ENCODE measurements at places on chromosomes 4 and X. TPM values are rescaled to one million over a fixed set of nuclear protein-coding genes. Genes with fewer than 3 reads are reported as not detected.

The PABPC1L2A gene
- total RNA-seq, result not detected

The USP17L10 gene
- total RNA-seq, result not detected

The SH2D1A gene
- 5.4 TPM for total RNA-seq

The TNIP3 gene
- 2.2 TPM for total RNA-seq

The PDZD4 gene
- 20.0 TPM for total RNA-seq

The CT45A1 gene
- total RNA-seq, result not detected

DNA sequence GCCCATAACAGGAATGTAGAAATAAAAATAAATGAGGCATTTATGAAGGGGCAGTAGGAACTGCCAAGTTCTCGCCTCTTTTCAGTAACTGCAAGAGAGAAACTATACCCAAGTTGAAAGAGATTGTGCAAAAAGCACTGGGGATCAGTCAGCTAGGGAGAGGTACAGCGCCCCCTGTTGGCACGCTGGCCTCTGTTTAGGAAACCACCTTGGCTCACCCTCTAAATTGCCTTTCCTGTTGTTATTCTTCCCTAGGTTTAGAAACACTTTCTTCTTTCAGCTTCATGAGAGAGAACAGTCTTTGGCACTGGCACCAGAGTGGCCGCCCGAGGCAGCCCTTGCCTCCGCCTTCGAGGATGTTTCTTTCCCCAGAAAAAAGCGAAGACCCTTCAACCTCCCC lies 348.5 kb downstream of the MID1IP1 start:
- DNase-seq, result no peak
- H3K4me3 ChIP-seq, result no peak overlapping the region
- H3K4me1 ChIP-seq, result no peaks in the 10 kb centered on the region
- no peaks in the 10 kb centered on the region for H3K27me3 ChIP-seq
- H3K27ac ChIP-seq, result no peak overlapping the region

DNA sequence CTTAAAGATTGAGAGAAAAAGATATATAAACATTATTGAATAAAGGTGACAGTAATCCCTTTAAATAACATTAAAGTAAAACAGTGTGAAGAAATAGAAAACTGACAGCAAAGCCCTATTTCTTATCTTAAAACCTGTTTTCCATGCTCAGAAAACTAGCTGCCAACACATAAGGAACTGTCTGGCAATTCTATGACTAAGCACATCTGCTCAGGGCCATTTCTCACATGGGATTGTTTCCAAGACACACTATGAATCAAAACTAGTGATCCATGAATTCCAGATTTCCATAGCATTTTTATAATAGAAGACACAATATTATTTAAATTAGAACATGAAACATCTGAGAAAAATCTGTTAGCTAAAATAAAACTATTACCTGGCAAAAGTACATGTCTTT lies 113.4 kb downstream of the SCLT1 start:
- no peaks in the 10 kb centered on the region for H3K36me3 ChIP-seq
- no peak overlapping the region for H3K4me3 ChIP-seq
- H3K4me1 ChIP-seq, result no peaks in the 10 kb centered on the region
- H3K27ac ChIP-seq, result no peak overlapping the region

- no peaks in the 10 kb centered on the region for H3K27me3 ChIP-seq
- DNase-seq, result no peak
- H3K4me1 ChIP-seq, result no peaks in the 10 kb centered on the region
- H3K36me3 ChIP-seq, result no peaks in the 10 kb centered on the region
- H3K27ac ChIP-seq, result no peak overlapping the region
- H3K4me3 ChIP-seq, result no peak overlapping the region
These were observed 187.7 kb upstream of the MAGEB2 start for GRCh38 chrX:30027636-30028035.

GRCh38 chr4:35520059-35520458 lies 724.3 kb downstream of the ARAP2 start:
- H3K4me1 ChIP-seq, result no peaks in the 10 kb centered on the region
- H3K36me3 ChIP-seq, result no peaks in the 10 kb centered on the region
- no peaks in the 10 kb centered on the region for H3K27me3 ChIP-seq

GRCh38 chr4:60134099-60134498 lies 1066.0 kb upstream of the ADGRL3 start:
- H3K27me3 ChIP-seq, result no peaks in the 10 kb centered on the region
- no peak overlapping the region for H3K27ac ChIP-seq
- H3K4me3 ChIP-seq, result no peak overlapping the region
- H3K4me1 ChIP-seq, result no peaks in the 10 kb centered on the region
- H3K36me3 ChIP-seq, result no peaks in the 10 kb centered on the region

DNA sequence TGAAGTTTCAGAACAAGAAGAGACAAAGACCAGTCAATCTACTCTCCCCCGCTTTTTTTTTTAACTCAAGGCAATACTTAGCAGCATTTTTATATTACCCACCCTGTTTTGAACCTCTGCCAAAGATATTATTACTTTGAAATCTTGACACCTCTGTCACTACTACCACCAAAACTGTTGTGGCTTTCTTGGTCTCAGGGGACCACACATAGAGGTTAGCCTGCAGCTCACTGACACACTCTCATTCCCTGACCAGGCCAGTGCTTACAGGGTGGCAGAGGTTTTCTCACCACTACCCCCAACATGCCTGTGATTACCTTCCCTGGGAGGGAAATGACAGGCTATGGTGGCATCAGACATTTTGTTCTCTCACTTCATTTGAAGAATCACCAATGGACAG lies 137.4 kb upstream of the STIM2 start:
- H3K27me3 ChIP-seq, result no peaks in the 10 kb centered on the region
- no peak overlapping the region for H3K27ac ChIP-seq
- H3K4me1 ChIP-seq, result no peaks in the 10 kb centered on the region
- no peak for DNase-seq
- H3K4me3 ChIP-seq, result no peak overlapping the region

- H3K27me3 ChIP-seq, result no peaks in the 10 kb centered on the region
- H3K4me3 ChIP-seq, result no peak overlapping the region
- H3K4me1 ChIP-seq, result peaks cover 20% of the 10 kb centered on the region
These were observed 59.5 kb downstream of the LIMCH1 start for GRCh38 chr4:41597494-41597893.

- H3K36me3 ChIP-seq, result no peaks in the 10 kb centered on the region
- DNase-seq, result no peak
These were observed 362.5 kb upstream of the TRAM1L1 start for GRCh38 chr4:117447925-117448324.

DNA sequence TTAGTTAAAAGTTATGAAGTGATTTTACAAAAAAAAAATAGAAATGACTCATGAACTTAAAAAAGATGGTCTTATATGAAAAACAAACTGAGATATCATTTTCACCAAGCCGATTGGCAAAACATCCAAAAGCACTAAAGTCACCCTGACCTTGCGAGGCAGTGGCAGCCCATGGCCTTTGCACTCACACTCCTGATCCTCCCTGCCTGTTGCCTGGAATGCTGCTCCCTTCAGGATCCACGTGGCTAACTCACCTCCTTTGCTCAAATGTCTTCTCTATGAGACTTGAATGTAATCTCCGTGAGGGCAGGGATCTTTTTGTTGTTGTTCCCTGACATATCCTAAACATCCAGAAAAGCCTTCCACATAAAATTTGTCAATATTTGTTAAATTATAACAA lies 106.4 kb downstream of the RAPGEF2 start:
- H3K4me1 ChIP-seq, result peaks cover 39% of the 10 kb centered on the region
- H3K4me3 ChIP-seq, result no peak overlapping the region
- no peak for DNase-seq
- no peak overlapping the region for H3K27ac ChIP-seq

DNA sequence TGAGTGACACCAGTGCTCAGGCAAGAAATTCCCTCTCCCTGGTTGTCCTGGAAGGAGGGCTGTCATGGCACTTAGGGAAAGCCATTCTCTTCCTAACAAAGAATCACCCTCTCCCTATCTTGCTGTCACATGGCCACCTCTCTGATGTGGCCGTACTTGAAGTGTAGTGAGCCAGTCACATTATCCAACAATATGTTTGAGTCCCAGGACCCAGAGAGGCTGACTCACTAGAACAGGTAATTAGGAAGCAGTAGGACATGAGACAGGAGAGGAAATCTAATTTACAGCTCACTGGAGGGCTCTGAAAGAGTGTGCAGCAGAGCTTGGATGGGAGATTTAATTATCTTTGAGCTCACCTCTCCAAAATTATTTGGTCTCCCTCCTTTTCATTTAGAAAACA lies 299.1 kb downstream of the ARHGAP24 start:
- H3K4me1 ChIP-seq, result peaks cover 6% of the 10 kb centered on the region
- H3K27me3 ChIP-seq, result no peaks in the 10 kb centered on the region
- H3K36me3 ChIP-seq, result no peaks in the 10 kb centered on the region
- no peak overlapping the region for H3K27ac ChIP-seq
- no peak for DNase-seq
- H3K4me3 ChIP-seq, result no peak overlapping the region

- H3K27me3 ChIP-seq, result no peaks in the 10 kb centered on the region
- no peak overlapping the region for H3K4me3 ChIP-seq
- H3K27ac ChIP-seq, result no peak overlapping the region
- no peak for DNase-seq
These were observed 367.1 kb downstream of the PACRGL start for GRCh38 chr4:21067351-21067750.

DNA sequence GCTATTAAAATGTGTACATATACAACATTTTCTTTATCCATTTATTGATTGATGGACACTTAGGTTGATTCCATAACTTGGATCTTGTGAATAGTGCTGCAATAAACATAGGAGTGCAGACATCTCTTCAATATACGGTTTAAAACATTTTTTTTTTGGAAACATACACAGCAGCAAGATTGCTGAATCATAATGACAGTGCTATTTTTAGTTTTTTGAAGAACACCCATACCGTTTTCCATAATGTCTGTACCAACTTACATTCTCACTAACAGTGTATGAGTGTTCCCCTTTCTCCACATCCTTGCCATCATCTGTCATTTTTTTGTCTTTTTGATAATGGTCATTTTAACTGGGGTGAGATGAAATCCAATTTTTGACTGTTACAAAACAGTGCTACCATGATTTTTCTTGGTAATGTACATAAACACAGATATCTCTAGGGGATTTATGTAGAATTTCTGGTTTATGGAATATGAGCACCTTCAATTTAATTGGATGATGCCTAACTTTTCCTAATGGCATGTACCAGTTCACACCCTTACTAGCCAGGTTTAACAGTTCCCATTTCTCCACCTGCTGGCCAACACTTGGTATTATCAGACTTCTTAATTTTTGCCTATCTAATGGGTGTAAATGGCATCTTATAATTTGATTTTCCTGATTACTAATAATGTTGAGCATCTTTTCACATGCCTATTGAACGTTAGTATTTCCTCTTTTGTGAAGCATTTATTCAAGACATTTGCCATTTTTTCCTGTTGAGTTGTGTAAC lies 21.0 kb upstream of the TMSB15B start:
- H3K4me3 ChIP-seq, result no peak overlapping the region
- no peak for DNase-seq
- H3K27me3 ChIP-seq, result peaks cover 11% of the 10 kb centered on the region
- no peaks in the 10 kb centered on the region for H3K36me3 ChIP-seq
- no peak overlapping the region for H3K27ac ChIP-seq

GRCh38 chr4:73821325-73821724 lies 15.2 kb upstream of the CXCL6 start:
- H3K4me1 ChIP-seq, result no peaks in the 10 kb centered on the region
- H3K27ac ChIP-seq, result no peak overlapping the region
- no peaks in the 10 kb centered on the region for H3K27me3 ChIP-seq
- DNase-seq, result no peak
- H3K36me3 ChIP-seq, result no peaks in the 10 kb centered on the region
- no peak overlapping the region for H3K4me3 ChIP-seq

DNA sequence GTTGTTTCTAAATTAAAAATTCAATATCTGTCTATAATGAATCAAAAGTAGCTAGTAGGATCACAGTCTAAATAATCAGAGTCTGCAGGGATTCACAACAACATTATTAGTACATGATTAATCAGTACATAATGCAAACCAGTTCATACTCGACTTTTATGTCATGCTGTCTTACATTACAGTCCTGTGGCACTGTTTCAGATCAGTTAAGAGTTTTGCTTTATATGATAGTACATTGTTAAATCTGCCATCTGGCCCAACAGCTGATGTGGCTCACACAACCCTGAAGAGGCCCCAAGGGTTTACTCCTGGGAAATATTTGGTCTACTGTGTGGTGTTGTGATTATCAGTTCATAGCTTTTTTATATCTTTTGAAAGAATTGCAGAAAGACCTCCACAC lies 247.1 kb upstream of the ETNPPL start:
- DNase-seq, result no peak
- H3K4me1 ChIP-seq, result no peaks in the 10 kb centered on the region
- H3K27ac ChIP-seq, result no peak overlapping the region
- no peaks in the 10 kb centered on the region for H3K27me3 ChIP-seq

- no peaks in the 10 kb centered on the region for H3K27me3 ChIP-seq
These were observed 1912.7 kb upstream of the TENM3 start for GRCh38 chr4:180330521-180330920.

DNA sequence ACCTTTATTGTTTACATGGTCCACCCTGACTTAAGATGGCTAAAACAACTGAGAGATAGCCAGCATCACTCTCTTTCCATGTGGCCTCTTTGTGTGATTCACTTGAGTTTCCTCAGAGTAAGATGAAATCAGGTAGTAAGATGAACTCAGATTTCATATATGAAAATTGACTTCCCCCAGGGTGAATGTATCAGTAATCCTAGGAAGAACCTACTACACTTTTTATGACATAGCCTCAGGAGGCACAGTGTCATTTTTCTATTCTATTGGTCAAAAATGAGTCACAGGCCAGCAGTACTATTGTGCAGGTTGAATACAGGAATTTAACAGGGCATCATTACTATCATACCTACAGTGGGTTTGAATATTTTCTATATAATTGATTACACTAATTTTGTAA lies 14.6 kb upstream of the SULT1E1 start:
- no peak for DNase-seq
- no peaks in the 10 kb centered on the region for H3K4me1 ChIP-seq
- no peak overlapping the region for H3K4me3 ChIP-seq
- no peak overlapping the region for H3K27ac ChIP-seq
- H3K36me3 ChIP-seq, result no peaks in the 10 kb centered on the region

DNA sequence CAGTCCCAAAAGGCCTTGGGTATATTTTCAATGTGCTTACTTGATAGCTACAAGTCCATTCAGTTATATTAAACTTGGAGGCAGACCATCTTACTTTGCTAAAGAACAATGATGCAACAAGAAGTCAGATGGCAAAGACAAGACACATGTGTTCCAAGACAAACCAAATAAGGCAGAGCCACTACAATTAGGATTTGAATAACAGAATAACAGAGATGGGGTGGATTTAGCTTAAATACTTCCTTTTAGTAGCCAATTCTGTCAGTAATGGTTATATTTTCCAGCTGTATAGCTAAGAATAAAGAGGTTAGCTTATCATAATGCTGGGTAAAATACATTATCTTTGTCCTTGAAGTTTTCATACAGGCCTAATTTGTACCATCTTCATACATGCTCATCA lies 37.7 kb upstream of the FRAS1 start:
- no peaks in the 10 kb centered on the region for H3K27me3 ChIP-seq
- no peaks in the 10 kb centered on the region for H3K4me1 ChIP-seq
- H3K36me3 ChIP-seq, result no peaks in the 10 kb centered on the region
- no peak overlapping the region for H3K27ac ChIP-seq
- DNase-seq, result no peak

GRCh38 chr4:68267433-68267944 lies 22.0 kb upstream of the TMPRSS11B start:
- peaks cover 5% of the 10 kb centered on the region for H3K27me3 ChIP-seq
- no peak for DNase-seq
- no peak overlapping the region for H3K27ac ChIP-seq
- no peak overlapping the region for H3K4me3 ChIP-seq
- H3K36me3 ChIP-seq, result no peaks in the 10 kb centered on the region

- no peak overlapping the region for H3K27ac ChIP-seq
- peaks cover 41% of the 10 kb centered on the region for H3K4me1 ChIP-seq
- no peaks in the 10 kb centered on the region for H3K27me3 ChIP-seq
- DNase-seq, result no peak
These were observed 322.4 kb downstream of the ARHGAP10 start for GRCh38 chr4:148054275-148054674.
